ENCODE measurements at places on chromosomes 2 and 18.

GRCh38 chr2:164816046-164816445, 25.6 kb downstream of the COBLL1 start:
- no peak for DNase-seq

GRCh38 chr2:170475878-170476277, 239.3 kb upstream of the SP5 start:
- no peak for DNase-seq

- DNase-seq: peak; percentile 91
Measured at GRCh38 chr2:173027181-173028128, 48.2 kb upstream of the MAP3K20 start.

DNA sequence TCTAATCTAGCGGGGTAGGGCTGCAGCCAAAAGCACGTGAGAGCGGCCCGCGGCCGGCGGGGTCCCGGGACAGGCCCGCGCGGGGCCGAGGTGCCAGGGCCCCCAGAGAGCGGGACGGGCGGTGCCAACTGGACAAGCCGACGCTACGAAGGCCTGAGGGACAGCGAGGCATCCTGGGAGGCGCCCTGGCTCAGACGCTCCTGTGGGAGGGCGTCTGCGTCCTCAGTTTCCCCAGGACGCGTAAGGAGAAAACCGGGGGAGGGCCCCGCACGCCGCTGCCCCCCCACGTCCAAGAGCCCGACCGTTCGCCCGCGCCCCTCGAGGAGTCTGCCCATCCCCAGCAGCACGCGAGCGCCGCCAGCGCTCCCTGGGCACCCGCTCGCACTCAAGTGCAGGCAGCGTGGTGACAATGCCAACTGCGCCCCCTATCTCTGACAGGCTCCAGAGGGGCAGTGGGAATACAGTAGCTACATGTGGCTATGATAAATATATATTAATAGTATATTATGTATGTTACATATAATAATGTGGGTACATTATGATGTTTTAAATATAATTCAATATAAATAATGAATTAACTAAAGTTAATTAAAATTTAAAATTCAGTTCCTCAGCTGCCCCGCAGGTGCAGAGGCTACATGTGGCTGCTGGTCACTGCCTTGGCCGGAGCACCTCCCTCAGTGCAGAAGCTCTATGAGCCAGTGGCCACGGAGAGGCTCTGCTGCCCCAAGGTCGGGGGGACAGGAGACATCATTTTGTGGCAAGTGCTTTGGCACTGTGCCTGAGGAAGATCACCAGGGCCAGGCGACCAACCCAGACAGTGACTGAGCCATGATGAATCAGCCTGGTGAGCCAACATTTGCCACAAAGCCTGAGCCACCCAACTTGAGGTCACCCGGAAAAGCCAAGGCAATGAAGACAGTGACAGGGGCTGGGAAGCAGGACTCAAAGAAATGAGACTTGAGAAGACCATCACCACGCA, 5.5 kb upstream of the SFT2D3 start:
- DNase-seq: peak; percentile 92

- DNase-seq: peak; percentile 57
Measured at GRCh38 chr2:60095202-60095815, 458.1 kb downstream of the BCL11A start.

- no peak for DNase-seq
Measured at GRCh38 chr2:235238537-235238936, 255.3 kb upstream of the AGAP1 start.

- DNase-seq: peak; percentile 99
Measured at GRCh38 chr2:96832754-96833507, 10.9 kb downstream of the ANKRD23 start.

GRCh38 chr2:199727306-199727705, 123.7 kb downstream of the FTCDNL1 start:
- DNase-seq: no peak

GRCh38 chr2:3100386-3100785, 277.2 kb downstream of the EIPR1 start:
- no peak for DNase-seq

GRCh38 chr2:43273529-43273928, 47.1 kb upstream of the ZFP36L2 start:
- DNase-seq: no peak

DNA sequence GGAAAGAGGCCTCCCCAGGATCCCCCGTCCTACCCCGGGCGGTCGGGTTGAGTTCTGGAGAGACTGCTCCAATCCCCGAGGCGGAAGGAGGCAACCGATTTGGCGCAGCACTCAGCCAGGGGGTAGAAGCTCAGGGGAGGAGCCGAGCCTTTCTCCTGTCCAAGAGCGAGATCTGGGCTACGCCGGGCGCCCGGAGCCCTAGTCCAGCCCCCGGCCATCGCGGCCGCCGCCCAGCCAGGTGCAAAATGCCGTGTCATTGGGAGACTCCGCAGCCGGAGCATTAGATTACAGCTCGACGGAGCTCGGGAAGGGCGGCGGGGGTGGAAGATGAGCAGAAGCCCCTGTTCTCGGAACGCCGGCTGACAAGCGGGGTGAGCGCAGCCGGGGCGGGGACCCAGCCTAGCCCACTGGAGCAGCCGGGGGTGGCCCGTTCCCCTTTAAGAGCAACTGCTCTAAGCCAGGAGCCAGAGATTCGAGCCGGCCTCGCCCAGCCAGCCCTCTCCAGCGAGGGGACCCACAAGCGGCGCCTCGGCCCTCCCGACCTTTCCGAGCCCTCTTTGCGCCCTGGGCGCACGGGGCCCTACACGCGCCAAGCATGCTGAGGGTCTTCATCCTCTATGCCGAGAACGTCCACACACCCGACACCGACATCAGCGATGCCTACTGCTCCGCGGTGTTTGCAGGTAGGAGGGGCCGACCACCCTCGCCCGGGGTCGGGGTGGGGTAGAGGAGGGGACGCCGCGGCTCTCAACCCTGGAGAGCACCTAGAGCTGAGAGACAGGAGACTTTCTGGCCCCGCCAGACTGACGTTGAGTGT, at the start of gene DYSF:
TSS of gene DYSF (plus strand) at position 158 of the 817 bp plus-strand sequence.
- DNase-seq: peak; percentile 80

- peak; percentile 47 for DNase-seq
Measured at GRCh38 chr18:136433-136832, 21.9 kb upstream of the USP14 start.

DNA sequence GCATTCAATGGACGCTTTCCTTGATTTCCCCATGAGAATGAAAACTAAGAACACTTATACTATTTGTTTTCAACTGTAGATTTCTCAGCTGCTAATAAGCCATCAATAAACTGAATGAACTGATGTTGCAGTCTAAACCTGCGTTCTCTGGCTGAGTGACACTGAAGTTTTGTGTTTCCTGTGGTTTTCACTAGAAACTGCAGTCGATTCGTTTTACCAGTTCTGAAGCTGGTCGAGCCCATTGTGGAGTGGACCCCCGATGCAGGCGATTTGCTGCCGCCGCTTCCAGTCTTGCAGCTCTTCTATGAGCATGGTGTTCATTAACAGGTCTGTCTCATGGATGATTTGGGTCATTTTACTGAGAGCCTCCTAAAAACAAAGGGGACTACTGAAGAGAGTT, 50.6 kb upstream of the STAT1 start:
- no peak for DNase-seq

- DNase-seq: no peak
Measured at GRCh38 chr2:157122776-157123175, 134.7 kb upstream of the GALNT5 start.

GRCh38 chr2:72864500-72864899, 22.7 kb upstream of the SPR start:
- peak; percentile 28 for DNase-seq

DNA sequence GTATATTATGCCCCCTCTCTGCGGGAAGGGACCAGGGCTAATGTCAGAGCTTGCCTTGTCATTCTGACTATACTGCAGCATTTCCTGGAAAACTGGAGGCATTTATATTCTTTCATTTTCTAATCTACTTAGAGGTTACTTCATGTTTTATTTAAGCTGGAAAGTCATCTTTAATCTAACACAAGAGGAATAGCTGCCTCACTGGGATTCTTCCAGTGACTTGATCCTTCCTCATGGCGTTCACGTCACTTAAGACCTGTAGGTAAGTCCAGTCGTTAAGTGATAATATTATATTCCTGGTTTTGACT, 727.6 kb upstream of the DDX18 start:
- no peak for DNase-seq

DNA sequence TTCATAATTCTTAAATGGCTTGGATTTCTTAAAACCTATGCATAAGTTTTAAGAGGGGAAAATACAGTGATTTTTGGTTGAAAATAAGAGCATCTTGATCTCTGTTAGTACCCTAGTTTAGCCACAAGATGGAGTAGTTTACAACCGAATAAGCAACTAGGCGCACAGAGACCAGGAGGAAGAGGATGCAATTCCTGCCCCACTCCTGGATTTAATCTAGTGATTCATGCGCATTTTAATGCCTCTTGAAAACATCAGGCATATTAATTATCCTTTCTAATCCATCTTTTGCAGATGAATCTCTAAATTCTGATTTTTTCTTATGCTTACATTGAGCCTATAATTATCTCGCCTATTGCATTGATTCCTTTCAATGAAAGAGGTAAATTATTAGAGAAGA, 76.7 kb downstream of the MRPS9 start:
- peak; percentile 83 for DNase-seq

- peak; percentile 19 for DNase-seq
Measured at GRCh38 chr2:107729440-107729839, 97.3 kb upstream of the RGPD4 start.

DNA sequence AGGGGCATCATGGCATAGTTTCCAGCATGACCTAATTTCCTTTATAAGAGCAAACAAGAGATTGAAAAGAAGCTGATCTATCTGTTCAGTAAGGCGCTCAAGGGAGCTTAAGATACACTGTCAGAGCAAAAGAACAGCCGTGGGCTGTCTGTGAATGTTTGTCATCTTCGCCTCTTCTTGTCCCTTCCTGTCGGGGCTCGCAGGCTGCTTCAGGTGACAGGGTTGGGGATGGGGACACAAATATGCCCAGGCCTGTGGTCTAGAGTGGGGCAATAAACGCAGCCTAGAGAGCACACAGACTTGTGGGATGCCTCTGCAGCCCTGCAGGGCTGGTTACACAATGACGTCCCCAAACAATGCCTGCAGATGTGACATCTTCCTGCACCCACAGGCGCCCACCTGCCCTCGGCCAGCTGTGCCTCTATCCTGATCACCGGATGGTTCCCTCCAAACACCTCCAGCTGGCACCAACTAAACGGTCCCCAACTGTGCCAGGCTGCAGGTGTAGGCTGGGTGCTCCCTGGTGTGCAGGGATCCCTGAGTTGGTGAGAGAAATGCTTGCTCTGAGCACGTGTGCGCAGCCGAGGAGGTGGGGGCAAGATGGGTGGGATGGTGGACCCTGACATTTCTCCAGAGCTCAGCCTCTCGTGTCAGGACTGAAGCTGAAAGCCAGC, 72.8 kb downstream of the EDAR start:
- DNase-seq: no peak

Measured in DMS53 (cell line).